NCI-H1930 (cell line): ENCODE measurements at places on chromosomes 6 and 20.

DNA sequence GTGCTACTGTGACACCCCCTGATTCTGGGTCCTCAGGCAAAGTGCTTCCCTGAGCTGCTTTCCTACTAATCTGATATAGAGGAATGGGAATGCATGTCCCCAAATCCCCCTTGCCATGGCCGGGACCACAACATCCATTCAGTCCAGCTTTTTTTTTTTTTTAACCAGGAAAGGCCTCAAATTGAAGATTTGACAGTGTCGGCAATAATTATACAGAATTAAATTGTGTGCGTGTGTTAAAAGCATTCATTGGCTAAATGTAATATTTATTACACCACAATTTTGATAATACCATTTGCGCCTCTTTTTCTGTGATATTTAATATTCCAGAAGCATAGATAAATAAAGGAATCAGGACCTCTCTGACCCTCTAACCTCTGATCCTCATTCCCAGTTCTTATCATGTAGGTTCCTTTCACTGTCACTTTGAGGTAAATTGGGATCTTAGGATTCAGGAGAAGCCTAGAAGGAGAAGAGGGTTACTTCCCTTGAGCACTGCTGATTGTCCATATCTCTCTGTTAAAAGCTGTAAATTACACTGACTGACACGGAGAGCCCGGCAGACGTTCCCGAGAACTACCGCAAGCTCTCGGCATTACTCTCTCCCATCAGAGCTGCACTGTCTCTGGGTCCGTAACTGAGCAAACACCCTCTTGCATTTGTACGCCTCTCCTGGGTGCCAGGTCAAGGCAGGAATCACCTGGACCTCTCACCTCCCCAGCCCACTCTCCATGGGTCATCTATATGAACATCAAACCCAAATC lies 29.4 kb upstream of the MAFB start:
- no peak for DNase-seq

GRCh38 chr6:156917213-156917612 lies 140.0 kb downstream of the ARID1B start:
- no peak for DNase-seq

- DNase-seq, result no peak
These were observed 91.8 kb upstream of the CNKSR3 start for GRCh38 chr6:154602296-154602695.

GRCh38 chr6:134954272-134955000 lies 4.5 kb upstream of the ALDH8A1 start:
- no peak for DNase-seq
